ENCODE measurements at places on chromosomes 7 and 10.

GRCh38 chr10:4595719-4596319 is 230.2 kb upstream of the AKR1E2 start:
- no peak for DNase-seq

GRCh38 chr10:80471715-80472233 is 17.7 kb downstream of the TSPAN14 start:
- DNase-seq, result no peak

DNA sequence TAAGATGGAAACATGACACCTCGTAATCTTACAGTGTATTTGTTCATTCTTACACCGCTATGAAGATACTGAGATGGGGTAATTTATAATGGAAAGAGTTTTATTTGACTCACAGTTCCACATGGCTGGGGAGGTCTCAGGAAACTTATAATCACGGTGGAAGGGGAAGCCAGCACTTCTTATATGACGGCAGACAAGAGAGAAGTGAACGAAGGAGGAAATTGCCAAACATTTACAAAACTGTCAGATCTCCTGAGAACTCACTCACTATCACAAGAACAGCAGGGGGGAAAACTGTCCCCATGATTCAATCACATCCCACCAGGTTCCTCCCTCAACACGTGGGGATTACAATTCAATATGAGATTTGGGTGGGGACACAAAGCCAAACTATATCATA is 282.3 kb downstream of the HGF start:
- DNase-seq, result no peak

DNA sequence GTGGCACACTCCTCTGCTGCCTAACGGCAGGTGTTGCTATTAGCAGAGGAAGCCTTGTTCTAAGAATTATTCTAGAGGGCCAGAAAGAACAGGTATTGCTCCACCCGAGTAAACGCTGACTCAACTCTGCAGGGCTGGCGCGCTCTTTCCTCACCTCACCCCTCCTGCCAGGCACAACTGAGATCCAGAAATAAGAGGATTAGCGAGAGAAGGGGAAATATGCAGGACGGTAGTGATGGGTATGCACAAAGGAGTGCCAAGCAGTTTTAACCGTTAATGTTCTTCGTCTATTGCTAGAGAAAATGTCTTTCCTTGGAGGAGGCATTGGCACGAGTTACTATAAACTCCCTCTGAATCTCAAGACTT is 369 bp upstream of the SCIN start:
- DNase-seq, result no peak

DNA sequence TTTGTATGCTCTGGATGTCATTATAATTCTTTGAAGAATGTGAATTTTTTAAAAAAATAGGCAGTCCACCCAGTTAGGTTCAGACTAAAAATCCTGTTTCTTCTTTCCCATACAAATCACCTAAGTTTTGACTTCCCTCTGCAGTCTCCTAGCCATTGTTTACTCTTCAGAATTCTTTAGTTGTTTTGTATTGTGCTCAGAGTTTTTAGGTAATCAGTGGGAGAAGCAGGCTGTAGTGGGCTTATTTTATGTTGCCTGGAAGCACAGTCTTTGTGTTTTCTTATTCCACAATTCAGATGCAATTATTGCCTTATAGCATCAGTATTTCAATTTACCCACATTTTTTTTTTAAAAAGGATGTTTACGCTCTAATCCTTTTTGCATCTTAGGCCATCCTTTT is 94.9 kb downstream of the AKAP9 start:
- DNase-seq, result no peak

GRCh38 chr10:8407501-8408021 is 353.1 kb downstream of the GATA3 start:
- DNase-seq, result no peak

DNA sequence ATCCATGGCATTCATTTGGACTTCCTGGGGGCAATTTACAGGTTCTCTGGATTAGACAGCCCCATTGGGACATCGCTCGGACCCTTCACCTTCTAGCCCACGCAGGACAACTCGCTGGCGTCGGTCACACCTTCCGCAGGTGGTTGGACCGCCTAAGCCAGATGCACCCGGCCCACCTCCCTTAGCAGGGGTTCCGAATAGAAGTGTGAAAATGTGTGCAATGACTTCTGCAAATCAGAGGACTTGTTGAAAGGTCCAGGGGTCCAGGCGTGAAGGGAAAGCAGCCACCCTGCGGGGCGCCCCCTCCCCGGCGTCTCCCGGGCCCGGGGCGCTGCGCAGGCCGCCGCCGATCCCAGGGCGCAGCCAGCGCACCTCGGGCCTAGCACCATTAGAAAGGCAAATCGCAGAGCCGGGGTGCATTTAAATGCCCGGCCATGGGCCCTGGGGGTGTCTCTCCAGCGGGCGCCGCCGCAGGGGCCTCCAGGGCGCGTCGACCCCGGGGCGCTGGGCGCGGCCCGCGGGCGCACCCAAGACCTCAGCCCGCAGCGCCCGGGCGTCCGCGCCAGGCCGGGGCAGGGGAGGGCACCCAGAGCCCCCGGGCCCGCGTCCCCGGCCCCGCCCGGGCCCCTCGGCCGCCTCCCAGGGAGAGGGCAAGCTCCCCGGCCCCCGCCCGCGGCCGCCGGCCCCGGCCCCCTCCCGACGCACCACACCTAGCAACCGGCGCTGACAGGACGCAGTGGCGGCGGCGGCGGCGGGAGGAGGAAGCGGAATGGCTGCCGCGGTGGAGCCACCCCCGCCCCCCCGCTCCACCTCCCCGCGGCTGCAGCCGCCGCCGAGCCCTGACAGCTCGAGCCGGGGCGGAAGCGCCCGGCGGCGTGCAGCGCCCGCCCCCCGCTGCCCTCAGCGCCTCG is 1.2 kb downstream of the JAZF1 start:
- DNase-seq, result peak; percentile 71

DNA sequence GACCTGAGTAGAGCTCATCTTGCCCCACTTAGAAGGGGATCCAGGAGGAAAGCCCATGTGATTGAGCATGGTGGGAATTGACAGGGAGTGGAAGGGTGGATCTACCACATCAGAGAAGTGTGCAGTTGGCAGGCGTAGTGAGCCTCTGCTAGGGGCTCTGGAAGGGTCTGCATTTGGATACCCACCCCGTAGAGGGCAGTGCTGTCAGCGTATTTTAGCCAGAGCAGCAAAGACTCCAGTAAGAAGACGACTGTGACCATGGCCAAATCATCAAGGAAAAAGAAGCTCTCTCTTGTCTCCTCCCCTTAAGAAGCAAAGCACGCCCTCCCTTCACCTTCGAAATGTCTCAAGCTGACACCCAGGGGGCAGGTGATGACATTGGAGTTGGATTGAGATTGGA is 68.8 kb upstream of the INHBA start:
- DNase-seq, result no peak

GRCh38 chr10:51186361-51186760 is 112.1 kb downstream of the PRKG1 start:
- no peak for DNase-seq

DNA sequence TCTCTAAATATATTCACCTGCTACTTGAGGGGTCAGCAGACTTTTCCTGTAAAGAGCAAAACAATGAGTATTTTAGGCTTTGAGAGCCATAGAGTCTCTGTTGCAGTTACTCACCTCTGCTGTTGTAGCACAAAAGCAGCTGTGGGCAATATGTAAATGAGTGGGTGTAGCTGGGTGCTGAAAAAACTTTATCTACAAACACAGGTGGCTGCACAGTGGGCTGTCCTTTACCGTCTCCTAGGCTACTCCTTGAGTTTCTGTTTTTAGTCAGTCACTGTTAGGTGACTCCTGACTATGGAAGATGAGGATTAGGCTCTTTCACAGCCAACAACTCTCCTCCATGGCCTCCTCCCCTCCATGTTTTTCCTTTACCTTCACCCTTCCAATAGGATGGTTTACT is 286.1 kb upstream of the C7orf33 start:
- DNase-seq, result no peak

DNA sequence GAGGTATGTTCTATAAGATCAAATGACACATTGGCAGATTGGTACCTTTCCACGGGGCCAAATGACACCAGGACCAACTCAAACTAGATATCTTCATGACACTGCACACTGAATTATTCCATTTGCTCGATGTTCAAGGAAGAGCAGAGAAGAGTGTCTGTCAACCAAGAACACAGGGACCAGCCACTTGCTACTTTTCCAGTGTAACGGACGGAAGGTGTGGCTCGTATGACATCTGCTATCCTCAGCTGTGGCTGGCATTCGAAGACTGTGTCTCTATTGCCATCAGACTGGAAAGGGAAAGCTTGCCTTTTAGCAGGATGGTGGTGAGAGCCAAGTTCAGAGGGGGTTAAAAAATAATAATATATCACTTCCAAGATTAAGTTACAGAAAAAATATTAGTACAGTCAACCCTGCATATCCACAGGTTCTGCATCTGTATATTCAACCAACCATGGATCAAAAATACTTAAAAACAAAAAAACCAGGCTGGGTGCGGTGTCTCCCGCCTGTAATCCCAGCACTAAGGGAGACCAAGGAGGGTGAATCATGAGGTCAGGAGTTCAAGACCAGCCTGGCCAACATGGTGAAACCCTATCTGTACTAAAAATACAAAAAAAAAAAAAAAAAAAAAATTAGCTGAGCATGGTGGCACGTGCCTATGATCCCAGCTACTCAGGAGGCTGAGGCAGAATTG is 237.1 kb downstream of the PRPF18 start:
- DNase-seq, result no peak

GRCh38 chr10:77857272-77857671 is 69.3 kb downstream of the DLG5 start:
- DNase-seq, result no peak

GRCh38 chr7:84908196-84908793 is 278.6 kb downstream of the SEMA3D start:
- DNase-seq, result no peak

DNA sequence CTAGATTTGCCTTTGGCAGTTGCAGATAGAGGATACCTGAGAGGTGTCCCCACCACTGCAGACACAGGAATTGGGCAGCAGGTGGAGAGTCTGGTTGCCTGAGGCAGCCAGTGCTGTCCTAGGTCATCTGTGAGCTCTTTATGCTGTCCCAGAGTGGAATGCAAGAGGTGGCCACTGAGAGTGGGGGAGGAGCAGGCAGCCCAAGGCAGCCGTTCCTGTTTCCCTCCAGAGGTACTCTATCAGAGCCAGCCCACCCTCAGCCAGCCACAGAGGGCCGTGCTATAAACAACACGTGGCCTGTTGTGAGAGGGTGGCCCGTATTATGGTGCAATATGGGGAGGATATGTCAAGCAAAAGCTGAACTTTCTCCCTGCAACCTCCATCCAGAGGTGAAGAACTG is 8.5 kb downstream of the LRRC18 start:
- no peak for DNase-seq

Data from CD4-positive, alpha-beta T cell treated with Interleukin-6 at 100 ng/mL for 8 hours (primary cell).